ENCODE measurements at places on chromosomes 5 and 9.
A peak's percentile ranks its signal among the peaks of the same experiment; 100 is the strongest.

GRCh38 chr5:61669531-61669930 lies 337.5 kb downstream of the ZSWIM6 start:
- DNase-seq, result peak; percentile 24

DNA sequence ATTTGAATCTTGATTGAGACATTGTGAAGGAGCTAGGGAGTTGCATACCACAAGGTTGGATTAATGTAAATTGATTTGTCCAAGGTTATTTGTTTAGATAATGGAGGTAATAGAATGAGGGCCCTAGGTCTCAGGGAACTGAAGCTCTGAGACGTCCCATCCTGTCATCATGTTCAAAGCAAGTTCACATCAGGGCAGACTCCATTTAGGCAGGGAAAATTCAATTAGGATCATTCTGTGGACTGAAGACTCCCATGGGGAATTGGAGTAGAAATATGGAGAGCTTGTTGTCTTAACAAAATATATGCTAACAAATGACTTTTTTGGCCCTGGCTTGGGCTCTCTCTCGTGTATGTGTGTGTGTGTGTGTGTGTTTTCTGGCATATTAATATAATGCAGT lies 722.0 kb upstream of the ADAMTS16 start:
- DNase-seq, result no peak

- DNase-seq, result no peak
These were observed 240.8 kb downstream of the KIF4B start for GRCh38 chr5:155254399-155254798.

- DNase-seq, result peak; percentile 86
These were observed 58.0 kb downstream of the ANKRD33B start for GRCh38 chr5:10621832-10622231.

- DNase-seq, result no peak
These were observed 4.6 kb downstream of the MRPL41 start for GRCh38 chr9:137556069-137556838.

GRCh38 chr5:167888393-167888792 lies 403.1 kb upstream of the WWC1 start:
- no peak for DNase-seq

DNA sequence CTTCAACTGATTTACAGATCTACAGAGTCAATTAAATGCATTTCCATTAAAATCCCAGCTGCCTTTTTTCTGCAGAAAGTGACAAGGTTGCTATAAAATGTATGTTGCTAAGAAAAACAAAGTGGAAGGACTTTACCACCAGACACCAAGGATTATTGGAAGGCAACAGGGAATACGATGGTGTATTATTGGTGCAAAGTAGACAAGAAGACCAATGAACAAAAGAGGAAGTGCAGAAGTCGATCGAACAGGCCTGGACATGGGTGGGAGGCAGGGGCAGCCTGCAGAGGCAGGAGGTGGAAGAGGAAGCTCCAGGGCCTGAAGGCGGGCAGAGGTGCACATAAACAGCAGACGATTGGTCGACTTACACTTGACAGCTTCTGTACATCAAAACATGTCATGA lies 10.6 kb upstream of the SLC6A19 start:
- peak; percentile 74 for DNase-seq

GRCh38 chr5:101897914-101898313 lies 398.2 kb downstream of the SLCO4C1 start:
- DNase-seq, result no peak

DNA sequence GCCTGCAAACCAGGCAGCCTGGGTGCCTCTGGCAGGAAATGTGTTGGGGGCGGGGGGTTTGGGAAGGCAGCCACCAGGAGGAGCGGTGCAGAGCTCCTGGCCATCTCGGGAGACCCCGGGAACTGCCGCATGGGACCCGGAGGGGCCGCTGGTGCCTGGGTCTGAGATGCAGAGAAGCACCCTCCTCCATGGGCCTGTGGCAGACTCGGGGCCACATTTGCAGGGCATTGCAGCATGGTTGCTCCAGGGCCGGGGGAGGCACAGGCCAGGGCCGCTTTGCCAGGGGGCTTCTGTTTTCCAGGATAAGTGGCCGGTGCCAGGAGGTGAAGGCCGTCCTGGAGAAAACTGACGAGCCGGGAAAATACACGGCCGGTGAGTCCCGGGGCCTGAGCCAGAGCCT lies 1.7 kb downstream of the LCN1 start:
- no peak for DNase-seq

DNA sequence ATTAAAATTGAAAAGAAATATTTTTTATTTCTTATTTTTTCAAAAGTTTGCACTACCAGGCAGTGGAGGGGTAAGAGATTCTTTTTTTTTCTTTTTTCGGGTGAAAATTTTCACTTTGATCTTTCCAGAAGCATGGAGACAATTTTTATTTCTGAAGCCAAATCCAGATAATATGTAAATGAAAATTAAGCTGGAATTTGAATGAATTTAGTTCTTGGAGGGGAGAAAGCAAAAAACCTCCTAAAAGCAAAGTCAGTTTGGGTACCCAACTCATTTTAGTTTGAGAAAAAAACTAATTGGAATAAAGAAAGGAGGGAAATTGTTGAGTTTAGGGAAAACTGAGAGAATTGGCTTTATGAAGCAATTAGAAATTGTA lies 872 bp downstream of the ZNF618 start:
- no peak for DNase-seq

DNA sequence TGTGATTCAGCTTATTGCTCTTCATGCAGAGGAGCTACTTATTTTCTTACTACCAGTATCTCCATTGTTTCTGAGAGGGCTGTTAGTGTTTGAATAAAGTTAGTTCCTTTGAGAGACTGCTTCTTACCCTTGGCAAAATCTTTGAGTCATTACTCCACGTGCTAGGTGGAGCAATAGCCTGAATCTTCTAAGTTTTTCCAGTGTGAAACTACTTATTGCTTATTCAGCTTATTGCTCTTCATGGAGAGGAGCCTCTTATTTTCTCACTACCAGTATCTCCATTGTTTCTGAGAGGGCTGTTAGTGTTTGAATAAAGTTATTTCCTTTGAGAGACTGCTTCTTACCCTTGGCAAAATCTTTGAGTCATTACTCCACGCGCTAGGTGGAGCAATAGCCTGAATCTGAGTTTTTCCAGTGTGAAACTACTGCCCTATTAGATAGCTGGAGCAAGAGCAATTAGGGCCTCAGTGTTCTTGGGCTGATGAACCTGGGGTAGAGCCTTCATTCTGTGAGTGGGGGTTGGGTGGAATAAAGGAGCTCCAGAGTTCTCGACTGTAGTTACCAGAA lies 41.9 kb downstream of the GPBP1 start:
- DNase-seq, result peak; percentile 28

- DNase-seq, result no peak
These were observed 6.8 kb upstream of the ANKRD33B start for GRCh38 chr5:10556893-10557746.

- DNase-seq, result no peak
These were observed 288.0 kb downstream of the ELAVL2 start for GRCh38 chr9:23538067-23538402.

DNA sequence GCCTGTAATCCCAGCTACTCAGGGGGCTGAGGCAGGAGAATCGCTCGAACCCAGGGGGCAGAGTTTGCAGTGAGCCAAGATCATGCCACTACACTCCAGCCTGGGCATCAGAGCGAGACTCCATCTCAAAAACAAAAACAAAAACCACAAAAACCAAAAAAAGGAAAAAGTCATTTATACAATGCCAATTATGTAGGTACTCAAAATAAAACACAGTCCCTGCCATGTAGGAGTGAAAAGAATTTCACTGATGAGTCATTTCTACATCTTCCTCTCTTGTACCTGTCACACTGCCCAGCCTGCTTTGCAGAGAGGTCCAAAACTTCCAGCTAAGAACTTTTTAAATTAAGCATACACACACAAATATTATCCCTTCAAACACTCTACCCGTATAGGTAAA lies 215.8 kb downstream of the EPB41L4A start:
- no peak for DNase-seq

DNA sequence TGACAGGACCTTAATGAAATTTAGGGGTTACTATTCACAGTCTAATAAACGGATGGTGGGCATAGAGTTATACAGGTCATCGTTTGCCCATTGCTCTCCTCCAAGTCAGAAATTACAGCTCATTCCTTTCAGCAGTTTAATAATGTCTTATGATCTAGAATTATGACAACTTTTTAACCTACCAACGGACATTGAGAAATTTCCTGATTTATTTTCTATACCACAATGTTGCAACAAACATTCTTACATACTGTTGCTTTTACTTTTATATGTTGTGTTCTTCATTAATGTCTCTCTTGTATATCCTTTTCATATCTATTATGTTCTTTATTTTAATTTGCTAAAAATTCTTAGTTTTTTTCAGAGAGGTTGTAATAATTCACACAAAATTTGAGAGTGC lies 152.8 kb upstream of the PRLR start:
- peak; percentile 2 for DNase-seq

GRCh38 chr9:106745457-106745856 lies 117.5 kb upstream of the ZNF462 start:
- DNase-seq, result no peak

DNA sequence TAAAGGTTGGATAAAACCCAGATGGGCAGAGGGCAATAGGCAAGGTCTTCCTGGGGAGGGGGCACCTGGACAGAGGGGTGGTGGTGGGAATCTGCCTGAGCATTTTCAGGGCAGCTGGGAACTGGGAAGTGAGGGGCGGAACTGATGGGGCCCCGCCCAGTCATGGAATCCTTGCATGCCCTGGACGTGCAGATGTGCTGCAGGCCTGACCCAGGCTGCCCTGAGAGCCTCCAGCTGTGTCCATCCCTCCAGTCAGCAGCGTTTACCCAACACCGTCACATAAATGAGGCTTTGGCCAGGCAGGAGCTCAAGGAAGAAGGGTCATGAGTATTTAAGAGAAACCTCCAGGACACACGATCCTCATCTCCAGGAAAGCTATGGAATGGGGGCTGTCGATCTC lies 70.3 kb downstream of the DAB2IP start:
- DNase-seq, result no peak

- no peak for DNase-seq
These were observed 126.7 kb downstream of the SLC25A46 start for GRCh38 chr5:110865400-110866094.

DNA sequence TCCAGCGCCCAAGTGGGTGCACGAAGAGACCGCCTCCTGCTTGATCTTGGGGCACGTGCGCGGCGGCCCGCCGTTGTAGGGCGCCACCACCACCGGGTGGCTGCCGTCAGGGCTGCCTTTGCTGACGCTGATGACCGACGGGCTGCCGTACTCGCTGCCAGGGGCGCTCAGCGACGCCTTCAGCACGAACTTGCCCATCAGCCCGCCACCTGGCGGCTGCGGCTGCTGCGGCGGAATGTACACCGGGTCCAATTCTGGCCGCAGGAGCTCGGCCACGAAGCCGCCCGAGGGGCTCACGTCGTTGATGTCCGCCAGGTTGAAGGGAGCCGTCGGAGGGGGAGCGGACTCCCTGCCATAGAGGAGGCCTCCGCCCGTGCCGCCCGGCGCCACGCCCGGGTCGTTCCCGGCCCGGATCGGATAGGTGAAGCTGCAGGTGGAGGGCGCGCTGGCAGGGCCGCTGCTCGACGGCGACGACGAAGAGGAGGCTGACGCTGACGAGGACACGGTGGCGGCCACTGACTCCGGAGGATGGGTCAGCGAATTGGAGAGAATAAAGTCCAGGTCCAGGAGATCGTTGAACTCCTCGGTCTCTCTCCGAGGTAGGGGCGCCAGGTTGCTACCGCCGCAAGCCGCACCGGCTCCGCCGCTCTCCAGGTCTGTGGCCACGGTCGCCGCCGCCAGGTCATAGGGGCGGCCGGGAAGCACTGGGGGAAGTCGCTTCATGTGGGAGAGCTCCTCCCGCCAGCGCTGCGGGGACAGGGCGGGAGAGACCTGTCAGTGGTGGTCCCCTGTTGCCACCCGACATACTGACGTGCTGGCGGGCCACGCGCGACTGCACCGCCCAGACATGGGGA lies 1.8 kb downstream of the KLF4 start:
- DNase-seq, result peak; percentile 57

GRCh38 chr5:115855959-115856358 lies 14.2 kb downstream of the AP3S1 start:
- peak; percentile 58 for DNase-seq

DNA sequence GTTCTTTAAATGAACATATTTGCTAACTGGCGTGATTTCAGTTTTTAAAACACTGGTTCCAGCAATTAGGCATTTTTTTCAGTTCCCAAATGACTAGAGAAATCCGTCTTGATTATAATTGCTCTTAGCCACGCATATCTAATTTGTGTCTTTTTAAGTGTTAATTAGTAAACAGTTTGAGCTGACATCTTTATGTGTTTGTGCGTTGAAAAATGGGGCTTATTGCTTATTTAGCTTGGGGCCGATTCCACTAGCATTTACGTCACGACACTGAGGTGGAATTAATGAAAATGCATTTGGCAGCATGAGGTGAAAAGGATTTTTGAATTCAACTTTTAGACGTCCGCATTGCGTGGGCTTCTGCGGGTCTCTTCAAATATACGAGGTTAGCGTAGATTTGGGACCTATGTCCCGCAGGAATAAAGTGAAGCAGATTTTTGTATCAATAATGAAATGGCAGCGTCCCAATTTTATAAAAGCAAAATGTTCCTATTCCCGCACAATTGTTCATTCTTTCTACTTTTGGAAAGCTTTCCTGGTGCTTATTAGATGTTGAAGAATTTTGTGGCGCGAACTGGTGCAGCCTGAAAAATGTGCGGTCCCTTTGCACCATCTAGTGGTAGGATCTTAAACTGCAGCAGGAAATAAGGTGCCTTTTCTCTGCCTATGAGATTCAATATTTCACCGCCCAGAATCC lies 122.7 kb upstream of the LMX1B start:
- peak; percentile 76 for DNase-seq

- no peak for DNase-seq
These were observed 12.1 kb downstream of the TMEM245 start for GRCh38 chr9:109107402-109108240.

GRCh38 chr5:157342822-157343402 lies 77.0 kb downstream of the CYFIP2 start:
- DNase-seq, result peak; percentile 52

GRCh38 chr5:36444582-36445418 lies 143.1 kb upstream of the RANBP3L start:
- no peak for DNase-seq

GRCh38 chr5:56656846-56657726 lies 158.3 kb upstream of the MAP3K1 start:
- no peak for DNase-seq

- peak; percentile 28 for DNase-seq
These were observed 21.5 kb downstream of the MVB12B start for GRCh38 chr9:126347911-126348760.

DNA sequence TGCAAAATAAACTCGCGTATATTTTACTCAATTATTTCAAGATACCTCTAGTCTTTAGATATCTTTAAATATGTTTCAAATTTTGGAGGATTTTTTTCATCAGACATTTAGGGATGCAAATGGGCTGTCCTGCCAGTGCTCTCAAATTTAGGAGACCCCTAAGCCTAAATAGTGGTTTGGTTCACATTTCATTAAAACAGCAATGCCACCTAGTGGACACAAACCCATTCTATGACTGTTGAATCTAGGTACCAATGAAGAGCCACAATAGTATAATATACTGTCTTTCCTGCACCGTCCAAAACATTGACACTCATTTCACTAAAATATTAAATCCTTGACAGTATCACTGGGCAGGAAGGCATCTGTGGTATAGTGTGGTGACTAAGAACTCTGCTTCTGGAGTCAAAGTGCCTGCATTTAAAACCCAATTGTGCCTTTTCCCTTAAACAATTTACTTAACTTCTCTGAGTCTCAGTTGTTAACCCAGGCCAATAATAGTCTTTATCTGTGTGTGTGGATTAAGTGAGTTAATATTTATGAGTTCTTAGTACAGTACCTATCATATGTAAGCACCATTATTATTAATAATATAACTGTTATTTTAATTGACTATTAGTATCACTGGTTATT lies 148.0 kb downstream of the RORB start:
- DNase-seq, result no peak

Measured in inflammatory macrophage (primary cell).